ENCODE measurements at places on chromosomes 3 and 15.

DNA sequence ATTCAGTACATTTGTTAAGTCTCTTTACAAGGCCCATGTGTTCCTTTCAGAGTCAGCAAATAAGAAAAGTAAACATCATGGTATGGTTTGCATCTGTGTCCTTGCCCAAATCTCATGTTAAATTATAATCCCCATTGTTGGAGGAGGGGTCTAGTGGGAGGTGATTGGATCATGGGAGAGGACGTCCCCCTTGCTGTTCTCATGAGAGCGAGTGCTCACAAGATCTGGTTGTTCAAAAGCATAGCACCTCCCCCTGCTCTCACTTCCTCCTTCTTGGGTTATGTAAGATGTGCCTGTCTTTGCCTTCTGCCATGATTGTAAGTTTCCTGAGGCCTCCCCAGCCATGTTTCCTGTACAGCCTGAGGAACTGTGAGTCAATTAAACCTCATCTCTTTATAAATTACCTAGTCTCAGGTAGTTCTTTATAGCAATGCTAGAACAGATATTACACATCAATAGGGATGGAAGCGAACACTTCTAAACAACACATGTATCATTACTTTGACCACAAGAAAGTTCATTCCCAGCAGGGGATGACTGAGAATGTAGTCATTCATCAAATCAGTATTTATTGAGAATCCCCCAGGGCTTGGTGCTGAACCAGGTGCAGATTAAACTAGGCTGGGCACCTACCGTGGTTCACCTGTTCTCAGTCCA, 4.1 kb downstream of the EFCAB12 start:
- DNase-seq, result no peak

GRCh38 chr3:81216192-81216591, 545.3 kb downstream of the GBE1 start:
- no peak for DNase-seq

DNA sequence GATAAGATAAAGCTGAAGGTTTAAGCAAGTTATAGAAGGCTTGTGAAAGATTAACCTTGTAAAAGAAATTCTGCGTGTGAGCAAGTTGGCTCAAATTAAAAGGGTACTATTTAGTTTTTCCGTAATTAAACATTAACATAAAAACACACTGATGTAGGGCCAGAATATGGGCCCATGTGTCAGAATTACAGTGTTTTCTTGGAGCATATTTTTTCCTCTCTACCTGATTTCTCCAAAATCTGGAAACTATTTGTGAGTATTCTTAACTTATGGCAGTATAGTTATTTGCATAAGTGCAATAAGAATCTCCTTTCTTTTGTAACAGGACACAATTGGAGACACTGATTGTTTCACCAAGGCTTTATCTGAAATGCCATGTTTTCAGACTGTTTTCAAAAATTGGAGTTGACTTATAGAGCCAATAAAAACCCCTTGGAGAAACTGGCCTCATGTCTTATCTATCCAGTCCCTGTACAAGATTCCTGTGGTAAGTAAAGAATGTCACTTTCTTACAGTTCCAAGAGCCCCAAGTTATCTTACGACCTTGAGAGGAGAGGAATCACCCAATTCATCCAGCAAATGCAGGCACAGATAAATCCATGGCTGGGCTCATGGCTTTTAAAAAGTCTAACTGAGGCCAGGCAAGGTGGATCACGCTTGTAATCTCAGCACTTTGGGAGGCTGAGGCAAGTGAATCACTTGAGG, 47.8 kb upstream of the P2RY1 start:
- DNase-seq, result no peak

GRCh38 chr3:17329927-17330326, 412.5 kb downstream of the TBC1D5 start:
- DNase-seq, result no peak

DNA sequence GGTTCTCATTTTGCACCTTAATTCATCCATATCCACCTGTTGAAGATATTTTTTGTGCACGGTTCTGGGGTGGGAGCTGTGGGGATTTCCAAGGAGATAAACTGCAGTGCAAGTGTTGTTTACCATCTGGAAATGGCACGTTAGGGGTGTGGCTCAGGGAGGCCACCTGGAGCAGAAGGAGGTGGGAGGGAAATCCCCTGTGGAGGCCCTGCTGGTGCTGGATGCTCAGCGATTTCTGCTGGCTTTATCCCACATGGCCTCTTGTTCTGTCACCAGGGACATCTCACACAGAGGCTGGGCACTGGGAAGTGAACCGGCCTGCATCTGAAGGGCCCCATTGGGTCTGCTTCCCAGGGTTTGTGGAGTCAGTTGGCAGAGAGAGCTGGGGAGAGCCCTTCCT, 24.3 kb downstream of the TRPM1 start:
- no peak for DNase-seq

DNA sequence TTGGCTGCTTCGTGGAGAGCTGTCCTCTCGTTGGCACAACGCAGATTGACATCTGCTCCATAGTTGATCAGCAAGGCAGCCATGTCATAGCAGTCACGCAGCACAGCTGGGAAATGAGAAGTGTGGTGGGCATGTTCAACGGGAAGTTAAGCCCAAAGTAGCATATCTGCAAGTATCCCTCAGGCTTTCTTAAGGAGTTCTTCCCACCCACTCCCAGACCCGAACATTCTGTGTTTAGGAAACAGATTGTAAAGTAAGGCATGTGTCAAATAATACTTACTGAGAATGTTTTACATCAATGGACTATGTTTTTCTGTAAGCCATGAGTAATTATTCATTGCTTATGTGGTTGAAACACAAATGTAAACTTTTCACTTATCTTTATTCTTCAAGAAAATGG, 9.2 kb downstream of the ASB14 start:
- DNase-seq, result no peak

- peak; percentile 91 for DNase-seq
Observed at GRCh38 chr3:3503411-3503810, 295.8 kb upstream of the LRRN1 start.

- DNase-seq, result no peak
Observed at GRCh38 chr15:100726421-100727190, 124.2 kb downstream of the ASB7 start.

DNA sequence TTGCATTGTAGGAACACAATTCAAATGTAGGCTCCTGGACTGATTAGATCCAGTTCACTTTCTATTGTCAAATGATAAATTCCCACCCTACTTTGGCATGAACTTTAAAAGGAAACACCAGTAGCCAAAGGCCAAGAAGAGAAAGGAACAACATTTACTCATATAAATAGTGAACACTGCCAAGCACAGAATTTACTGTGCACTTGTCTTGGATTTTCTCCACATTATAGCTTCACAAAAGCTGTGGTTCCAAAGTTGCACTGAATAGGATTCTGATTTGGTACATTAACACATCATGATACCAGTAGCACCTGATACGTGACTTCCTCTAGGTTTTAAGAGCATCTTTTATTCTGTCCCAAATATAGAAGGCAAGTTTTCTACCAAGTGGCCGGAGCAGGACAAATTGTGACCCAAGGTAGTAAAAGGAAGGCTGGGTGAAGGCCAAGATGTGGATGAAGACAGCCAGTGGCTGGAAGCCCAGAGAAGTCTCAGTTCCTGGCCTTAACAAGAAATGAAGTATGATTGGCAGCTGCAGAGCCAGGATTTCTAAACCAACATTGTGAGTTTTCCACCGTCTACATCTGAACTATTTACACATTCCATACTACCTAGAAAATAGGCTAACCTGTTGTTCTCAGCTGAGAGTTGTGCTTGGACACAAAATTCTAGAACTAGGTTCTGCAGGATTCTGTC, 206.7 kb downstream of the THRB start:
- DNase-seq, result peak; percentile 58

- peak; percentile 10 for DNase-seq
Observed at GRCh38 chr3:112751564-112752512, 94.8 kb downstream of the CD200R1L start.

- peak; percentile 36 for DNase-seq
Observed at GRCh38 chr3:190424478-190425439, 24.9 kb downstream of the TMEM207 start.

GRCh38 chr15:99475754-99476412, 89.9 kb upstream of the MEF2A start:
- DNase-seq, result no peak

GRCh38 chr3:72068621-72069020, 283.7 kb upstream of the PROK2 start:
- DNase-seq, result no peak

DNA sequence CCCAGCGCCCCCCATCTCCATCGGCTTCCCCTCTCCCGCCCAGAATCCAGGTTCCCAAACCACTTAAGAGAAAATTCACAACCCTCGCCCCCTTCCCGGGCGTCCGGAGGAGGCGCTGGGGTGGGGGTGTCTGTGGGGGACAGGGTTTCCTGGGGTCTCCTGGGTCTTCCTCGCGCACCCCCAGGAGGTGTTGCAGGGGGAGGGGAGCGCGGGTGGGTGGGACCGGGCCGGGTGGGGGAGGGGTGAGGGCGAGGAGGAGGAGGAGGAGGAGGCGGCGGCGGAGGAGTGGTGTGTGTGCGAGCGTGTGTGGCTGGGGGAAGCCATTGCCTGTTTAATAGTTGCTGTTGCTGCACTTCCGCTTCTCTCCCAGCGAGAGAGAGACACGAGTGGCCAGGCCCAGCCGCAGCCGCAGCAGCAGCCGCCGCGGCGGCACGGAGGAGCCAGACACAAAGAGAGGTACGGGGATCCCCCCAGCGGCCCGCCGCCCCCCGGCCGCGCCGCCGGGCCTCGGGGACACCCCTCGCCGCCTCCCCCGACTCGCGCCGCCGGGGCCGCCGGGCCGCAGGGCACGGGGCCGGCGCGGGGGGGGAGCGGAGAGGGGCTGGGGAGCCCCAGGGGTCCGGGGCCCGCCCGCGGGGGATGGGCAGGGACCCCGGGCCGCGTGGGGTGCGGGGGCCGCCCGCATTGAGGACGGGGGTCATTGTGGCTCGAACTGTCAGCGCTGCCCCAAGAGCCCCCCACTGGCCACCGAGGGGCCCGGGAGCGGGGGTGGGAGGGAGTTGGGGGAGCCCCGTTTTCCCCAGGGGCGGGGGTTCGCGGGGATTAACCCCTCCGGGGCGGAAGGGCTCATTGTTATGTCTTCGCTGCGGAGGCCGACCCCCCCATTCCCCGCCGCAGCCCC, at the start of gene UBE2E1:
UBE2E1 (plus strand) TSS at position 323 of the 901 bp plus-strand sequence. CDS start 1,315 bp downstream, outside the sequence.
- DNase-seq, result peak; percentile 58

DNA sequence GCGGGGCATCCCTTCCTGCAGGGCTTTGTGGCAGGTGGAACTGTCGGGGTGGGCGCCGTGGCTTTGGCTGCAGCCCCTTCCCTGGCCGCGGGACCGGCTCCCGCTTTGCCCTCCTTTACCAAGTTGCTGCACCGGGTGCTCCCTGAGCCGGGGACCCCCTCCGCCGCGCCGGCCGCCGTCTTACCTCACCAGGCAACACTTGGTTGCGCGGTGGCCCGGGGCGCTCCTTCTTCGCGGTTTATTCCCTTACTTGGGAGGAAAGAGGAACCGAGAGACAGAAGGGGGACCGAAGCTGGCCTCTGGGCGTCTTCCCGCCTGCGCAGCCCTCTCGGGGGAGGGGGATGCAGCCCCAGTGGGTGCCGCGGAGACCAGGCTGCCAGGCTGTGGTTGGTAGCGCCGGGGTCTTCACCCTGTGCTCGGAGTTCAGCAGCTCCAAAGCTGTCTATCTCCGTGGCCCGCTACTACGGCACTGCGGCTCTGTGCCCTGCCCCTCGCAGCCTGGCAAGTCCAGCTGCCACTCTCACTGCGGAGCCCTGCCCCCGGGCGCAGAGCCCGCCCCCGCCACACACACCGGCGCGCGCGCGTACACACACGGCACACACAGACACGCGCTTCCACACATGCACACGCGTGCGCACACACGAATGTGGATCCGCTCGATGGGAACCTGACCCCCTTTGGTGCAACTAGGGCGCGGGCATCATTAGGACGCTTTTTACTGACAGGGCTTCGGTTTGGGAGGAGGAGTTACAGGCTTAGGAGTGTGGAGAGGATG, at the start of gene DGKG:
DGKG (minus strand) TSS at position 473 of the 775 bp plus-strand sequence. CDS start 41,775 bp downstream, outside the sequence.
- no peak for DNase-seq

GRCh38 chr3:159971311-159971710, 17.3 kb upstream of the IL12A start:
- DNase-seq, result no peak

GRCh38 chr3:48440590-48440958, 517 bp downstream of the TMA7 start:
- DNase-seq, result no peak

- DNase-seq, result no peak
Observed at GRCh38 chr3:126398423-126399350, 4.0 kb downstream of the CFAP100 start.

DNA sequence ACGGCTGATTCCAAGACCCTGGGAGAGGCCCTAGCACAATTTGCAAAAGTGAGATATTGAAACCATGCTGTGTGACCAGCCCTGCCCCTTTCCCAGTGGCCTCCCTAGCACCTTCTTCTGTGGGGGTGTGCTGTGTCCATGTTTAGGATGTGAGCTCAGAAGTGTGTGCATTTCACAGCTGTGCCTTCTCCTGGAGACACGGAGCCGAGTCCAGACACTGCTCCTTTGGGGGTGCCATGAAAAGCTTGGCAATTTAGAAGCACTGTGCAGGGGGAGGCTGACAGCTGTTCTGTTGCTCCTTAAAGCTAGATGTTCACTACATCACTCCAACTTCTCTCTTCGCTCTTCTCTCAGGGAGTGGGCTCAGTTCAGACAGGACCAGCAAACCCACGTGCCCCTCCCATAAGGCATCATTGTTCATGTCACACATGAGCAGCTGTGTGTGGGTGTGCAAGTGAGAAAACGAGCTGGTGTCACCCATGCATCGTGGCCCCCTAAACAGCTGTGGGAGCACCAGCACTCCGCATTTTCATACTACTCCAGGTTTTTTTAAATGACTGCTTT, 492.6 kb downstream of the GABRG3 start:
- DNase-seq, result no peak

GRCh38 chr15:63870043-63870394, 36.3 kb upstream of the HERC1 start:
- no peak for DNase-seq

- no peak for DNase-seq
Observed at GRCh38 chr3:15899388-15899787, 101.6 kb upstream of the ANKRD28 start.

DNA sequence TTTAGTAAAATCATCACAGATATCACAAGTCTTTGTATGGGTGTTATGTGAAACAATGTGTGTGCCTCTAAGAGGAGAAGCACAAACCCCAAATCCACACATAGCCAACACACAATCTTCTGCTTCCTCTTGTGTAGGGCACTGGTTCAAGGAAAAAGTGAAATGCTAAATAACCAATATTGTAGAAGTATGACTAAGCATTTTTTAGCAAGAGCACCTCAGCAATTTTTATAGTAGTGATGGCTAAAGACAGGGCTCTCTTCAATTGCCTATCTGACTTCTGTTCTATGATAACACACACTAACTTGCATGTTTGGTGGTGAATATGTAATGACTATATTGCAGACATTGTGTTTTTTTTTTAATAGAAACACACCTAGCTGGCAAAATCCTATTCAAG, 997.9 kb upstream of the ALCAM start:
- no peak for DNase-seq

GRCh38 chr3:153285194-153285641, 123.2 kb downstream of the RAP2B start:
- DNase-seq, result peak; percentile 22

GRCh38 chr3:138567403-138567802, 26.7 kb downstream of the CEP70 start:
- DNase-seq, result no peak
